ENCODE measurements at places on chromosomes 3 and 15.
A peak's percentile ranks its signal among the peaks of the same experiment; 100 is the strongest.

GRCh38 chr3:177683586-177683985, 486.3 kb upstream of the TBL1XR1 start:
- DNase-seq: no peak

GRCh38 chr3:5232570-5232969, 45.1 kb downstream of the EDEM1 start:
- DNase-seq: peak; percentile 46

- no peak for DNase-seq
These were observed 128.7 kb downstream of the DMXL2 start for GRCh38 chr15:51493892-51494291.

DNA sequence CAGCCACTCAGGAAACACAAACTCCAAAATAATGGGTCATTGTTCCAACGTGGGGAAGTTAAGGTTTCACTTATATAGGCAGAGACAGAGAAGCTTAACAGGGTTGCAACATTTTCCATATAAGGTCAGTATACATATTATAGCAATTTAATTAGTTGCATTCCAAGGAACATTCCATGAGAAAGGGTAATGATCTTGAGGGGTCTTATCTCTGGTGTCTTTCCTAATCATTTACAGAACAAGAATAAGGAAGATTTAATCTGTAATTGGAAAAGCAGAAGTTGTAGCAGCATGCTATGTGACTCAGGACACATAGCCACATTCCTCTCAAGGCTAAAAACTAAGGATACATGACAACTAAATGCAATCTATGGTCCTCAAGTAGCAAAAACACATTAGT, 4.9 kb downstream of the MNS1 start:
- DNase-seq: no peak

DNA sequence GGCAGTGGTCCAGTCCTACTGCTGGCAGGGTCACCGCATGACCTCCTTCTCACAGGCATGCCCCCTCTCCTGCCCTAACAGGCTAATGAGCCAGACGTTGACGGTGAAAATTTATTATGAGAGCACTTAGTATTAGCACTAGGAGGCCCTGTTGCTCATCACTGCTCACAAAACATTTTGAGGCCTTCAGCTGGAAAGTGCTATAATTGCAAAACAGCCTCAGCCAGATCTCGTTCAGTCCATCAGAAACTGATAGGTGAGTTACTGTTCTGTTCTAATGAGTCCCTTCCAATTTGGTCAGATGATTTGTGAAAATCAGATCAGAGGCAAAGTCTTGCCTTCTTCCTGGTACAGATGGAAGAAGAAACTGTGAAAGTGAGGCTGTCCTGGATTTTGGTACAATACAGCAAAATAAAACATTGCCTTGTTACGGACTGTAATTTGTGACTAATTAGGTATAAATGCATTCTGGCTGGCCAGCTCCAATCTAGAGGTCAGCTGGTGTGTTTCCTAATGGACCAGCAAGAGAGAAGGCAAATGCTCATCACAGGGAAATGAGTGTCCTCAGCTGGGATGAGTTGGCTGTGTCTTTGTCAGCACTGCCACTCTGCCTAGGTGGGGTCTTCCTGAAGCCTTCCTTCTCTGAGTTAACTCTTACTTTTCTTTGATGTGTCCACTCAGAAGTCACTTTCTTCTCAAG, 316.8 kb downstream of the CHST2 start:
- no peak for DNase-seq

DNA sequence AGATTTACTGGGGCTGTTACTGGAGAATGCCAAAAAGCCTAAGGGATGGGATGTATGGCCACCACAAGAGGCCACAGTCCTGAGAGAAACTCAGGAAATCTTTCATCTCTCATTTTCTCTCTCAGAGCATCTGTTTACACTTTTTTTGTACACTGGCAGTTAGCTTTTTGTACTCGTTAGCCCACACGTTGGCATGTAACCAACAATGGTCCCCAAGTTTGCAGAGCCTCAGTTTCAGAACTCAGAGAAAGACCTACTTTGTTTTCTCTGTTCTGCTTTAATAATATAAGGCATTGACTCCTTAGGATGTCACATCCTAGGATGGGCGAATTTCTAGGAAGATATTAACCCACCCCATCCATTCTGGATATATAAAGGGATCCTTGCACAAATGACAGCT, 183.5 kb downstream of the SUCNR1 start:
- DNase-seq: no peak

GRCh38 chr3:12507591-12508281, 23.5 kb downstream of the TSEN2 start:
- DNase-seq: no peak

Measured in HuH-7 (cell line).